Stimulated activated CD8-positive, alpha-beta memory T cell treated with anti-CD3 and anti-CD28 coated beads, Interleukin-2, amount 100 ng/mL, for 1 hour (primary cell): ENCODE measurements at places on chromosomes 5 and 9.

DNA sequence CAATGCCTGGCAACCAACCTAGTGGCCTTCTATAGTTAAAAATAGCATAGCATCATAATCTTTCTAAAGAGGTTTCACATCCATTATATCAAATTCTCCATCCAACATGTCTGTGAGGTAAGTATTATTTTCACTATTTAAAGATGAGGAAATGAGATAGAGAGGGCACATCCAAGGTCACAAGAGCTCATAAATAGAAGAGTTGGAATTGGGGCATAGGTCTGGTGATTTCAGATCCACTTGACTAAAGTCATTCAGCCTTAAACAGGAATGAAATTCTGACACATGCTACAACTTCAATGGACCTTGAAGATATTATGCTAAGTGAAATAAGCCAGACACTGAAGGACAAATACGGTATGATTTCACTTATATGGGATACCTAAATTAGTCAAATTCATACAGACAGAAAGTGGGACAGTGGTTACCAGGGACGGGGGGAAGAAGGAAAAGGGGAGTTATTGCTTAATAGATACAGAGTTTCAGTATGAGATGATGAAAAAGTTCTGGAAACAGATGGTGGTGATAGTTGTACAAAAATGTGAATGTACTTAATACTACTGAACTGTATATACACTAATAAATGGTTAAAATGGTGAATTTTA lies 259.6 kb upstream of the NR4A3 start:
- DNase-seq = no peak

GRCh38 chr9:86868616-86869015 lies 78.7 kb downstream of the GAS1 start:
- DNase-seq = no peak

DNA sequence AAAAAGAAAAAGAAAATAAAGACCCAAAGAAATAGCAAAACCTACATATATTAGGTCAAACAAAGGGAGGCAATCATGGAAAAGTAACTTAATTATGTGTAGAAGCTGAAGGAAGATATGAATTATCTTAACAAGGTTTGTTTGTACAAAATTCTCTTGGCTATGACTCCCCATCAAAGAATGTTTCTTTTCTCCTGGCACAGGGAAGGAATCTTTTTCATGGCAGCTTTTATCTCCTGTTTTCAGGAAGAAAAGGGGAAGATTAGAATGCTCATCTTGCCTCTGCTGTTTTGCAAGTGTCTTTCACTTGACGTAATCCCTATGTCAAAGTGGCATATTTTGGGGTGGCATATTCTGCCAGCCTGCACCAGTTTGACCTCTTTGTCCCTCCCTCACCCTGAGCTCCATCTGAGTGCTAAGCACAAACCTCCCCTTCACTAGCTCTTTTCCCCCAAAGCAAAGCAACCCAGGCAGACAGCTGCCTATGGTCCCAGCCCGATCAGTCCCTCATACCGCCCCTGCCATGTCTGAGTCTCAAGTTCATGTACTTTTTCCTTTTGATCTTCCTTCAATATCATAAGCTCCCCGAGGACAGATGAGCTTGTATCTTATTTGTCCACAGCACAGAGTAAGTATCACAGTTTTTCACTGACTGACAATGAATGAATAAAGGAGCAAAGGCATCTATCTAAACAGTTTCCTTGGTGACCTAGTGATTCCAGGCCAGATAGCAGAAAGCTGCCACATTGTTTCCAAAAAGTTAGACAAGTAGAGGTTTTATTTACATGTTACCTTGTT lies 242.8 kb upstream of the ANKRD55 start:
- DNase-seq = no peak

GRCh38 chr5:136424835-136425584 lies 59.7 kb upstream of the TRPC7 start:
- no peak for DNase-seq

DNA sequence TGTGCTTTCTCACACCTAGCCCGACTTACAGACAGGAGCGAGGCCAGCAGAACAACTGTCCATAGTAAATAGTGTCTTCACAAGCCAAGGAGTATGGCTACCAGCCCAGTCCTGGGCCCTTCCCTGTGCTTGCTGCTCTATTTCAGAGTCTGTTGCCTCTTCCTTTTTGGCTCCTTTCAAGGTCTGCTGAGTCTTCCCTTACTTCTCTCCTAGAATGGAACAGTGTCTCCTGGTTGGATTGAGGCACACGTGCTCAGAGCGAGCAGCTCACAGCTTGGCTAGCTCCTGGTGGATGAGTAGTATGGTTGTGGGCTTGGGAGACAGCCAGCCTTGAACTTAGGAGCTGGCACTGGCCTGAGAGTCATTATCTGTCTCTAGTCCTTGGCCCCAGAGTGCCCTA lies 72.8 kb downstream of the TLE4 start:
- no peak for DNase-seq

- DNase-seq = no peak
Observed at GRCh38 chr9:32866273-32866672, 82.9 kb downstream of the TMEM215 start.
